ENCODE measurements at places on chromosomes 1 and 21.

GRCh38 chr21:35643176-35643575 is 417.1 kb downstream of the SETD4 start:
- no peak for DNase-seq

DNA sequence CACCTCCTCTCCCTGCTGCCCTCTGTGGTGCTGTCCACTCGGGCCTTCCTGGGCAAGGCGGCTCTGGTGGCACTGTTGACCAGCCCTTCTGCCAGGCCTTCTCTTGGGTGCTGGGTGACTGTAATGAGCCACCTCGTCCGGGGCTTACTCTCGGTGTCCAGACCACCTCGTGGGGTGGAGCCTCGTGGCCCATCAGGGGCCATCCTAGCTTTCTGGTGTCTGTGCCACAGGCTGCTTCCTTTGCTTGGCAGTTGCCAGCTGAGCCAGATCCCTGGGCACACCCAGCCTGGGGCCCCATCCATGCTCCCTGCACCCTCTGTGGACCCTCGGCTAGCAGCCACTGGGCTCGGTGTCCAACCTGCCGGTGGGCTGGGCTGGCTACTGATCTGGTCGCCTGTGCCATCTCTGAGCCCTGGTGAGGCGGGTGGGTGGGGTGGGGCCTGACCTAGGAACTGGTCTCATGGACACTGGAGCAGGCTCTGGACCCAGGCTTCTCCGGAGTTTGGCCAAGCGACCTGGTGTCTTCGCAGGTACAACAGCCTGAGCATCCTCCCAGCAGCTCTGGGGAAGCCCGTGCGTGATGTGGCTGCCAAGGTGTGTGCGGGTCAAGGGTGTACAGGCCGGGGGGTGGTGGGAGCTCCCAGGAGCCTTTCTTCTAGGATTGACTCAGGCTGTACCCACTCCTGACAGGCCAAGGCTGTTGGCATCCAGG is 1.4 kb downstream of the PRXL2B start:
- DNase-seq = no peak

GRCh38 chr21:42135386-42136052 is 64.4 kb downstream of the UMODL1 start:
- DNase-seq = no peak

DNA sequence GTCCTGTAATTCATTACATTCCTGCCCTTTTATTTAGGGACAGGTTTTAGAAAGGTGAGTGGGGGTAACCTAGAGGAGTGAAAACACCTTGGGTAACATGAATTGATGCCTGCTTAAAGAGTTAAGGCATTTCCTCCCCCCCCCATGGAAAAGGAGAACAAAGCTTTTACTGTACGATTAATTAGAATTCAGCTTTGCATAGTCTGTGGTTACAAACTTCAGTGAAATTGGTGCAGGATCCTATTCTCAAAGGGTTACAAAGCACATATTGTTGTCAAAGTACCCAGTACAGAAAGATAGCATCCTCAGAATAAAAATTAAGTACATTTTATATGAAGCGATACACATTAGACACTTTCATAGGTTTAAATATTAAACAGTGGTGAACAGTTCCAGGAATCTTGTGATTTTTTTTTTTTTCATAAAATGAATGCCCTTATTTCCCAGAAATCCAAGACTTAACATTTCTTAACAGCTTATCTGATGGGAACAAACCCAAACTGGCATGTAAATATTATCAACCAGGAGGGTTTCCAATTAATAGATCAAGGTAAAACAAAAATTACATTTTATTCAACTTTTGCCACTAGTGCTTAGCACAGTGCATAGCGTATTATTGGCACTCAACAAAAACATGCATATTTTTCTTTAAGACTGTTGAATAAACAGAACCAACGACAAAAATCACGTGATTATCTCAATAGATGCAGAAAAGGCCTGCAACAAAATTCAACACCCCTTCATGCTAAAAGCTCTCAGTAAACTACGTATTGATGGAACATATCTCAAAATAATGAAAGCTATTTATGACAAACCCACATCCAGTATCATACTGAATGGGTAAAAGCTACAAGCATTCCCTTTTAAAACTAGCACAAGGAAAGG is 172.7 kb downstream of the PDE4B start:
- no peak for DNase-seq

- no peak for DNase-seq
Measured at GRCh38 chr1:17539477-17540254, at the start of gene ARHGEF10L. TSS of gene ARHGEF10L (plus strand) at chr1:17539698. CDS start at chr1:17580596, 40,898 bp downstream.

GRCh38 chr1:50967416-50968157 is 2.5 kb upstream of the CDKN2C start:
- DNase-seq = no peak

DNA sequence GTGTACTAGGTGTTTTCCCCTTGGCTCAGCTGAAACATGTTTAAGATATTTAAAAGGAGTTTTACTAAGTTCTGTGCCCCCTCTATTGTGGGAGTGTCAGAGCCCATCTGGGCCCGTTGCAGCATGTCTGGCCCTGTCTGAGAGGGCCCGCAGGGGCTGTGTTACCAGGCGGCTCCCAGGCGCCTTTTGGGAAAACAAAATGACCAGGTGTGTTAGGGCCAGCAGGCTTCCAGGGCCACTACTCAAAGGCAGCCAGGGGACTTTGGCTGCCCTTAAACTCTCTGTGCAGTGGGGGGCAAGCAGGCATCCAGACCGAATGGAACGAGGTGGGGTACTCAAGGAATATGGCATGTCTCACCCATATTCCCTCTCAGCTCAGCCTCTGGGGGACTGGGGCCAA is 111.7 kb downstream of the KCNN3 start:
- DNase-seq = no peak

DNA sequence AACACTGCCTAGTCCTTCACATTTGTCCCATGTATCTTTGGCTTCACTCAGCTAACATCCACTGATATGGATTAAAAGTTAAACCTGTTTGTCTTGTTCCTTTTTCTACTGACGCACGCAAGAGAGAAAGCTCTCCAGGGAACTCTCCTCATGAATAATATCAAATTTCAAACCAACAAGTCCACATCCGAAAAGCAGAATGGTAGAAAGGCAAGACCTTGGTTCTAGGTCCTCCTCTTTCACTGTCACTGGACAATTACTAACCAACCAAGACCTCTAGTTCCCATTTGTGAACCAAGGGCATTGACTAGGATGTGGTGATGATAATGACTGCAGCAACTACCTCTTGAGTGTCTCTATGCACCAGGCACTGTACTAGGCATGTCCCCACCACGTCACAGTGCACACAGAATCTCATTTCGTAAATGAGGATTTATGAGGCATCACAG is 8.4 kb downstream of the PLPP3 start:
- no peak for DNase-seq

DNA sequence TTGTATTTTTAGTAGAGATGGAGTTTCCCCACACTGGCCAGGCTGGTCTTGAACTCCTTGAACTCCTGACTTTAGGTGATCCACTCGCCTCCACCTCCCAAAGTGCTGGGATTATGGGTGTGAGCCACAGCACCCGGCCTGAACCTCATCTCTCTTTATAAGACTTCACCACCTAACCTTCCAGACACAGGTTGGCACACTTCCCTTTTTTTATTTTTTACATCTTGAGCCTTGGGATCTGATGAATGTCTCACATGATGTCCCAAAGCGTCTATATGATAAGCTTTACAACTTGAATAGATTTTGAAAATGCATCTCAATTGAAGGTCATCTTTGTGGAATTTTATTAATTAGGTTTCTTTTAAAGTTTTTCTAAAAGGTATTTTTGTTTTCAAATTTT is 172.4 kb upstream of the IVNS1ABP start:
- DNase-seq = no peak

GRCh38 chr1:204150702-204151551 is 917 bp downstream of the ETNK2 start:
- DNase-seq = no peak

DNA sequence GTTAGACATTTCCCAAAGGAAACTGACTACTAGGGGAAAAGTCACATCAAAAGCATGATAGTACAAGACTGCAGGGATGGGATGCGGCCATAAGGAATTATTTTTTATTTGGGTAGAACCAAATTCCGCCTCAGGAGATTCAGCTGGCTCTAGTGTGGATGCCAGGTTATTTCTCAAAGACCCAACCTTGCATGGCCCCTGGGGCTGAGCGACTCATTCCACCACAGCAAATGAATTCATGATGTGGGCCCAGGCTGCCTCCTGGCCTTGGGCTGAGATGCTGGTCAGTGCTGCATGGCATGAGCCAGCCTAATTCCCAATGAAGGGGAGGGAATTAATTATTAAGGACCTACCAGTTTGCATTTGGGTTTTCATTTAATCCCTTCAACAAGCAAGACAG is 11.8 kb downstream of the TMEM35B start:
- DNase-seq = no peak

DNA sequence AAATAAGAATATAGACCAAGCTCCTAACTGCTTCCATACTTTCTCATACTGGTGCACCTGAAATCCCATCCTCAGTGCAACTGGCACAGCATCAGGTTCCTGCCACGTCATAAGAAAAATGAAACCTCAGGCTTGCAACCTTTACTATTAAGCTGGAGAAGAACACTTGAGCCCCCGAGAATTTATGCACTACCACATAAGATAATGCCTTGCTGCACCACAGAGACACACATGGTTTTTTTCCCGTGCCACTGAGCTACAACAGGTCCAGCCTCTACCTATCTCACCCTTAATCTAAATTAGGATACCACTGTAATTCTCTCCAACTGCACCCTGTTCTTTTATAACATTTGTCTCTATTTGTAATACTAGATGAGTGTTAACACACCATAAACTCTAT is 174.5 kb downstream of the DENND1B start:
- no peak for DNase-seq

DNA sequence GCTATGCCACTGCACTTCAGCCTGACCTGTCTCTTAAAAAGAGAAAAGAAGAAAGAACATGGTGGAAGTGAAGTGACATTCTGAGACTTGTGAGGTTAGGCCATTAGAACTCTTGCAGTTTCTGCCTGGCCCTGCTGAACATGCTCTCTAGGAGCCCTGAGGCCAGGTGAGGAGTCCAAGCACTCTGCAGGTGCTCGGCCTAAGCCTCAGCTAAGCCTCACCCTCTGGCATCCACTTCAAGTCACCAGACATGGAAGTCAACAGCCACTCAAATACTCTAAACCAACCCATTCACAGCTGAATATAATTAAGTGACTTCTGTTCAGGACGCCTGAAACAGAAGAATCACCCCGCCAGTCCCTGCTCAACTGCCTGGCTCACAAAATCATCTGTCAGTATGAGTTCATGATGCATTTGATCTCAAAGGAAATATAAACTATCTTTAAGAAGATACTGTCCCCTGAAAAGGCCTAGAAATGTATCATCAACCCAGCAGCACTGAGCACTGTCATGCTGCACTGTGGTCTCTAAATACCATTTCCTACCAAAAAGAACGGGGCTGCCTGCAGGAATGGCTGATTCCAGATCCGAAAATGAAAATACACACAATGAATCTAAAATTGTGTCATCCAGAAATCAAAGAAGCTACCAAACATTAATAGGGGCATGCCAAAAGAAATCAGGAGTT is 118.8 kb downstream of the PSMG1 start:
- no peak for DNase-seq

GRCh38 chr1:200907611-200908097 is 13.0 kb downstream of the INAVA start:
- DNase-seq = no peak

- DNase-seq = no peak
Measured at GRCh38 chr1:115277276-115277675, 60.8 kb downstream of the NGF start.

DNA sequence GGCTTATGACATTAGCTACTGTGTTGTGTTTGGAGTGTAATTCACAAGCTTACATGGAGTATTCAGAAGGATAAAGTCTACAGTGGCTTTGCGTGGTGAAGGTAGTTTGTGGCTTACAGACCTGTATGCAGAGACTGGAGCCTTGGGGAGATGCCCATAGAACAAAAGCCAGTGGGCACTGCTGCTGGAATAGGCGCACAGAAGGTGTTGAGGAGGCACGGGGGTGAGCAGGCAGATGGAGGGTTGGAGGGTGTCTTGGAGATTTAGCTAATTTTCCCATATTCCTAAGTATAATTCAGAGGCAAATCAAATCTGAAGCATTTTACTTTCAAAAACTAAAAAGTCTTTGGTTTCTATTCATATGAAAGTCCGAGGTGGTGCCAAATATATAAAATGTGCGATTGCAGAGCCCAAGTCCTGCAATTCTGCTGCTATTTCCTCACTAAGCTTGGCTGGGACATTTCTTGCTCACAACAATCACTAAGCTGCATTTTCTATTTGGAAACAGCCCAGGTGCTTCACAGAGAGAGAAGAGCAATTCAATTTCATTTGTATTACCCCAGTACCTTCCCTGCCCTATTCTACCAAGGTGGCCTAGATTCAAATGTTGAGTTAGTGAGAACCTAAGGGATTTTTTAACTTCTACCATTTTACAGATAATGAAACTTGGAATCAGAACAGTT is 48.5 kb downstream of the FH start:
- no peak for DNase-seq

- DNase-seq = no peak
Measured at GRCh38 chr1:25580927-25581326, 35.7 kb upstream of the MAN1C1 start.

DNA sequence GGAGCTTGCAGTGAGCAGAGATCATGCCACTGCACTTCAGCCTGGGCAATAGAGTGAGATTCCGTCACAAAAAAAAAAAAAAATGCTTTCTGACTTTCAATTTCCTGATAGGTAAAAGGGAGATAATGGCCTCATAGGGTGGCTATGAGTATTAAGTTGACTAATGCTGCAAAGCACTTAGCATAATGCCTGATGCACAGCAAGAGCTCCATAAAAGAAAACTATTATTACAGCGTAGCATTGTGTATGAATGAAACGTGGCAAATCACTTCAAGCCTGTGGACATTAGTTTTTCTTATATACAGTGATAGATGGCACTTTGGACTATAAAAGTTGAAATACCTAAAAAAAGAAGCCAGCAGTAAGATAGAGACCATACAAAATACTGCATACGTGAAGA is 16.8 kb downstream of the FNDC7 start:
- DNase-seq = no peak

DNA sequence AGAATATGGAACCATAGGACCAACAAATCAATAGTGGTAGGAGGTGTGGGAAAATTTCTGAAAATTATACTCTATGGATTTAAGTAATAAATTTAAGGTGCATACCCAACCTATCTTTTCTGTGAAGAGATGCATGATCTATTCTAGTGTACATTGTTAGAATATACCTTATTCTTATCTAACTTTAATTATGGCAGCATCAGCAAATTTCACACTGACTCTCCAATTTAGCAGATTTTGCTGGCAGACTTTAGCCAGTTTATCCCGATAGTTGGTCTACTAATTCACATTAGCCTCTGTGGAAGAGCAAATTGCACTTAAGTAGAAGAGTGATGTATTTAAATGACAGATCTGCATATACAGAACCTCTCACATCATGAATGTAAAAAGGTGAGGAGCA is 400.0 kb downstream of the PLA2G4A start:
- no peak for DNase-seq

DNA sequence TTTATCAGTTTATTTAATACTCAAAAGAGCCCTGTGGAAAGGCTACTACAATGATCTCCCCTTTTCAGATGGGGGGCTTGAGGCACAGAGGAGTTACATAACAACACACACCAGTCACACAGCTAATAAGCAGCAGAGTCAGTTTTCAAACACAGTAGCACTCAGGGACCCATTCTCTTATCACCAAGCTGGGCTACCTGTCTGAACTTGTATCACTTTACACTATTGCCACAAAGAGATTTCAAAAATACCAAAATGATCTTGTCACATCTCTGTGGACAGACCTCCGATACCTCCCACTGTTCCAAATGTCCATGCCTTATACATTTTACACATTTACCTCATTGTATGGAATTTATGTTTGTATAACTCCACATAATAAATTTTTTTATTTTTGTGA is 134.6 kb downstream of the TPR start:
- no peak for DNase-seq

GRCh38 chr21:34282223-34282622 is 81.6 kb upstream of the KCNE2 start:
- no peak for DNase-seq
